Activated CD4-positive, alpha-beta T cell treated with anti-CD3 and anti-CD28 coated beads, Interleukin-2, amount 10 ng/mL, durations not matched to agents 24 days and 14 days (primary cell): ENCODE measurements at places on chromosomes 5 and 9. TPM values are rescaled to one million over a fixed set of nuclear protein-coding genes. Genes with fewer than 3 reads are reported as not detected.

Gene C9orf43
- total RNA-seq, result 0.51 and 0.52 TPM in 2 replicates

Gene CDH6
- total RNA-seq, result not detected in 2 replicates

Gene TNC
- 0.43 and 0.98 TPM in 2 replicates for total RNA-seq

Gene GLDC
- total RNA-seq, result 0.73 and 1.1 TPM in 2 replicates

Gene HTR4
- not detected in 2 replicates for total RNA-seq

Gene FIBCD1
- not detected in 2 replicates for total RNA-seq

Gene SAXO1
- not detected in 2 replicates for total RNA-seq

Gene GPR150
- 0.33 and 0.56 TPM in 2 replicates for total RNA-seq

Gene GPR21
- total RNA-seq, result 0.86 and 1.0 TPM in 2 replicates

Gene SVEP1
- total RNA-seq, result not detected in 2 replicates

Gene SLC6A19
- not detected in 2 replicates for total RNA-seq

Gene CNTFR
- total RNA-seq, result not detected in 2 replicates

Gene CD14
- 0.31 and 0.35 TPM in 2 replicates for total RNA-seq

Gene ERCC8
- 10.7 and 10.8 TPM in 2 replicates for total RNA-seq

Gene SPEF2
- 5.5 and 5.8 TPM in 2 replicates for total RNA-seq

Gene RORB
- 0.02 and 0.05 TPM in 2 replicates for total RNA-seq
